Stimulated activated CD4-positive, alpha-beta T cell treated with anti-CD3 and anti-CD28 coated beads, Interleukin-15, amount 100 ng/mL, for 1 hour (primary cell): ENCODE measurements at places on chromosomes 2 and 18.

DNA sequence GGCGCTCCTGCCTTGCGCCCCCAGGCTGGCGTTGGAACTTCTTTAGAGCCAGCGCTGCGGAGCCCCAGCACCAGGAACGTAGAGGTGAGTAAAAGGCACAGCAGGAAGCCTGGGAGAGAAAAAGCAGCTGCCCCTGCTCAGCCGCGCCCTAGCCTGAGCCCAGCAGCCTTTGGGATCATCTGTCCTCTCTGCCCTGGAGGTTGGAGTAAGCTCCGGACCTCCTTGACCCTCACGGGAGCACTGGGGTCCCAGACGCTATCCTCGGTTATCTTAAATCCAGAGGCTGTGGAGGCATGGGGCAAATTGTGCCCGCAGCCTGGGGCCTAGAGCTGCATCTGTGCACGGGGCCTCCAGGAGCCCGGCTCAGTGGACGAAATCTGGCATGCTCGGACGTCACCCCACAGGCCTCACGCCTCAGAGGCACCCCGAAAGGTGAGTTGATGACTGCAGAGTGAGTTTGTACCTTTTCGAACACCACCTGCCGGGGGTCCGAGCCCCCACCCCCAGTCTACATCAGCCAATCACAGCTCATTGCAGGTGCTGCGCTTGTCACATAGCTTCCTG, 1.6 kb upstream of the SLC66A2 start:
- no peak for DNase-seq

DNA sequence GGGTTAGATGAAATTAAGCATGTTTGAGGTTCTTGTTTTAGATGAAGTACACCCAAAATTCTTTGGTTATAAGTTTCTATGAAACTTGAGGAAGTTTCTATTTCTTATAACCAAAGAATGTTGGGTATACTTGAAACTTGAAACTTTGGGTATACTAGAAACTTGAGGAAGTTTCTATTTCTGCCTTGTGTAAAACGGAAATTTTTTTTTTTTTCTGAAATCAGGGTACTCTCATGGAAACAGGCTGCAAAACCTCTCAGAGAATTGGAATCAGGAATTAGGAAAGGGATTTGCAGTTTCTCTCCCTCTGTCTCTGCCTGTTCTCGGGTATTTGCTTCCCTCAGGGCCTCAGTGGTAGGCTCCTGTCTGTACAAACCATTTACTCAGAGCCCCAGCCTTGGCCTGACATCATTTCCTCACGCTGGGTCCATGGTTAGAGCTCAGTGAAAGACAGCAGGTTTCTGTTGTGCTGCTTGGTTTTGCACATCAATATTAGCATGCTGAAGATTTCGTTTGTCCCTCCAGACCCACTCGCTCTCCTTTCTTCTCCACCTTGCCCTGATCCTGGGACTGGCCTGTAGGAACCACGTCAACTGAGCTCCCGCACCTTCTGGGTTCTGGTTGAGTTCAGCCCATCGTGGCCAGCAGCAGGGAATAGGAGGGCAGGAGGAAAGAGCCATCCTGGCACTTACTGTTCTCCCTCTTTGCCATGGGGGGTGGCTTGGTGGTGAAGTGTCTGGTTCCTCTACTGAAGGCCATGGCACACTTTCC, 106.4 kb downstream of the POLR1A start:
- no peak for DNase-seq

DNA sequence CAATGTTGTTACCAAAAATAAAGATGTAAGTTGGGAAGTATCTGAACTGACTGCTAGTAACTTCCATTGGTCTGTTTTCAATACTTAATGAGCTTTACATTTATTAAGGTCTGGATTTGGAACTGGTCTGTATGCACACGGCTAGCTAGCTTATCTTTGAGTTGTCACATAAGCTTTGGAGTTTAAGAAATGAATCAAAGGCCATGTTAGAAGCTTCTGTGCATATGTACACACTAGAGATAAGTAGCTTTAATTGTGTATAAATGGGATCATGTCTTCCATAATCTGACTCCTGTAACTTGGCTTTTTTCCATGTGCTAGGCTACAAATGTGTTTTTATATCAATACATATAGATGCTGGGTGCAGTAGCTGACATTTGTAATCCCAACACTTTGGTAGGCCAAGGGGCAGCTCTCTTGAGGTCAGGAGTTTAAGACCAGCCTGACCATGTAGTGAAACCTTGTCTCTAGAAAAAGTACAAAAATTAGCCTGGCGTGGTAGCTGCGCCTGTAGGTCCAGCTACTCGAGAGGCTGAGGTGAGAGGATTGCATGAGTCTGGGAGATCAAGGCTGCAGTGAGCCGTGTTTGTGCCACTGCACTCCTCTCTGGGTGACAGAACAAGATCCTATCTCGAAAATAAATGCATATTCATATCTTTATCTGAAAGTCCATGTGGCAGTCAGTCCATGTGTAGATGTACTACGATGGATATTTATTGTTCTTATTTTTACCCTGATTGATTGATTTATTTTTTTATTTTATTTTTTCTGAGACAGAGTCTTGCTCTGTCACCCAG, 27.2 kb downstream of the ATIC start:
- no peak for DNase-seq

DNA sequence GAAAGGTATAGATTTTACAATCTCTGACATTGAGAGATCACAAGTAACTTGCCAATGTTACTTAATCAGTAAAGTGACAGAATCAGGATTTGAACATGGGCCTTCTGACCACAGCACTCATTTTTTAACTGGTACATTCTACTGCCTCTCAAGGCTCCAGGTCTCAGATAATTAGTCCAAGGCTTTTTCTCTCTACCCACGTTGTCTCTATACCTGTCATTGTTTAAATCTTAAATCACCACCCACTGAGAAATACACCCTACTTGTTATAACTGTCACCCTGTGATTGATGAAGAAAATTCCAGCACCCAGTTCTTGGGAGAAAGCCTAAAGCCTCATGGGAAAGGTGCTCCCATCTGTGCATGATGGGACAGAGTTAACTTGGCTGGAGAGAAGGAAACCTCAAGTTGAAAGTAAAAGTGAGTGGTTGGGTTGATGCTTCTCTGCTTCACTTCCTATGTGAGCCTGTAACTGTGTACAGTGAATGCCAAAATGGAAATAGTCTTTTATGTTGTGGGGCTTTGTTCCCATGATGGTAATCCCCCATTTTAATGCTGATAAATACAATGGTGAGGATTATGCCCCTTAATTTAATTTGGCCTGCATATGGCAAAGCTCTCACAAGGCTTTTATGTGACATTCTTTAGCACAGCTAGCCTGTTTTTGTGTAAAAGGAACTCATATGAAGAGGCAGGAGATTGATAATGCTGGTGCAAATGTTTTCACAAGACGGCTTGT, 190.1 kb upstream of the SP5 start:
- DNase-seq, result no peak

GRCh38 chr2:204274991-204275390, 270.3 kb upstream of the PARD3B start:
- no peak for DNase-seq

DNA sequence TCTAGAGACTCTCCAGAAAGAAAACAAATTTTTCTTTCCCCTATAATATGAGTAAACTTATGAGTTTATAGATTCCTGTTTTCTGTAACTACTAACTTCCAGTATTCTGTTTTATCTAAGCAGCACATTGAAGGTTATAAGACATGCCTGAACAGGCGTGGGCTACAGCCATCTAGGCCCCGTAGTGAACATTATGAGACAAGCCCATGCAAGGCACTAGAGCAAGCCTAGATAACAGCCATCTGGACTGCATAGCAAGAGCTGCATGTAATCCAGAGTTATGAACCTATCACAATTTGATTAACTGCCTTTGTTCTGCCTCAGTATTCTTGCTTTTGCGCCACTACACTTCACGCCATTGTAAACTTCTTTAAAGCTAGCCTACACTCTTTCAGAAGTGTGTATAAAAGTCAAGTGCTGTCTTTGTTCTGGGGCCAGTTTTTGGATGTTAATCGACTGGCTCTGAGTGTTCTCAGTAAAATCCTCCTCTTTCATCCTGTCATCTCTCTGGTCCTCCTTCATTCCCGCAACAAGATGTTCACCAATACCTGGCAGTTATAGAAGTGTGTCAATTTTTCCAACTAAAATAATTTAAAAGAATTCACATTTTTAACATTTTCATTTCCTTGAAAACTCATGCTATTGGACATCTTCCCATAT, 3.0 kb upstream of the SULT1C3 start:
- no peak for DNase-seq

DNA sequence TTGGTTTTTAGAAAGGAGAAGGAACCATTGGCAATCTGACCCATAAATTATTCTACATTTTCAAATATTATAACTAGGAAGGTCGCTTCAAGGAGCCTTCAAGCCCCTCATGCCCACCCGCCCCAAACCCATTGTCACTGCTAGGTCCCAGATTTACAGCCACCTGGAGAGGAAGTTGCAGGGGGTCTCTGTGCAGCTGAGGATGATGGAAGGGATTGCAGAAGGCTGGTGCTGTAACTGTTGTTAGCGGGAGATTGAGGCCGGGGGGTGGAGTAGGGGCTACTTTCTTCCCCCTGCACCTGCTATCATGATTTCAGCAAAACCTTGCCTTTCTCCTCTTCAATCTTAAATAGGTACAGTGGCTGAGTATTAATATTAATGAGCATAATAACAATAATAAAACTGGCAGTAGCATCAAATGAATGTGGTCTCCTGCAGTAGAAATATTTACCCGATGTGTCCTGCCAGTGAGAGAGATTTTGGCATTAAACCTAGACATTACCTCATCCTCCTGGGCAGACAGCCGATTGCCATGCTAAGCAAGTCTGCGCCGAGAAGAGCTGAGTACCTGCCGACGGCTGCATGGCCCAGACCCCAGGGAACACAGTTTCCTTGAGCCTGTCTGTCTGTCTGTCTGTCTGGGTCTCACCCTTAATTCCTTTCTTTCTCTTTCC, 225.4 kb downstream of the FAM210A start:
- DNase-seq, result no peak

DNA sequence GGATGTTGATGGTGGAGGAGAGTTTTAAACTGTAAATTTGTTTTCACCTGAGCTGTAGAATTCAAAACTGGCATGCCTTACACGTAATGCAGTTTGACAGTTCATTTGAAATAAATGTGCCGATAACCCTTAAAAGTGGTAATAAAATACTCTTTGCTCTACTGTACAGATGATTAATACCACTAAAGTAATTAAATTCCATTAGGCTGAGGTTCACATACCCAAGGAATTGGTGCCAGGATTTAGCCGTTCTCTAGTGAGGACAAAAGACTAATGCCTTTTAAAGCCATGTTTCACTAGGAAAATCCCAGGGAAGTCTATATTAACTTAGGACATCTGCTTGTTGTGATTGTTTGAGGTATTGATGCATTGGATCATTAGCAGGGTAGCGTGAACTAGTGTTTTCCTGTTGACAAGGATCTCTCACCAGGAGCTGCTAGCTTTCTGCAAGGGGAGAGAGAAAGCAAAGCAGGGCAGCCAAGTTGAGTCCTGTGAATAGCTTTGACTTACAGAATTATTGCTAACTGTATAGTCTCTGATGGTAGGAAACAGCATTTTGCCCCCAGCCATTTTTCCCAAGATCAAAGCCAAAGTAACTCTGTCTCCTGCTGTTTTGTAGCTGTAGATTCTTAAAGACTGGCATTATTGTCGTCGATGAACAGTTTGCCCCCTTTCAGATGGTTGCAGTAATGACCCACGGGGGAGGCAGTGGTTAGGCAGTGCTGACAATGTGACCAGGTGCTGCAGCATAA, 280.9 kb upstream of the FANCL start:
- DNase-seq, result no peak

DNA sequence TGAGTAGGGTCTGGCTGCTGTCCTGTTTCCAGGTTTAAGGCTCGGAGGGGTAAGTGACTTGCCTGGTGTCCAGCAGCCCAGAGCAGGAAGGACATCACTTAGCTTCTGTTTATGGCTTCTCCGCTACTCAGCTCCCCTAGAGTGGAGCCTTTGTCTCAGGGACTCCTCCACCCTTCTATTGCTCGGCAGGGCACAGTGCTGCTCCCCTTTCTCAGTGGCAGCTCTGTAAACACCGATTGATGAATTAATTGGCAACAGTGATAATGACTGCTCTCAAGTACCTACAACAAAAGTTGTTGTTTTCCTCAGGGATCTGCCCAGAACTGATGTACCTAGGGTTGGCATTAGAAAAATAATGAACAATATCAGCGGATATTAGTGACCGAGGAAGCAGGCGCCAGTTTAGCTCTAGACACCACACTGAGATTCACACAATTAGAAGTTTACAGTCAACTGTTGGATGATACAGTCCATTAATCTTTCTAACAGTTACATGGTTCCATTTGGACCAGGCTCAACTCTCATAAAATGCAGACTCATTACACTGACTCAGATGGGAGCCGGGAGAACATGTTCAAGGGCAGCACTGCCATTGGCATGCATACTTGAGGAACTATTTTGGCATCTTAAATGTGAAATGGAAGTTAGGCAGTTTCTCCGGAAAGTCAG, 265.7 kb downstream of the MTX2 start:
- no peak for DNase-seq

DNA sequence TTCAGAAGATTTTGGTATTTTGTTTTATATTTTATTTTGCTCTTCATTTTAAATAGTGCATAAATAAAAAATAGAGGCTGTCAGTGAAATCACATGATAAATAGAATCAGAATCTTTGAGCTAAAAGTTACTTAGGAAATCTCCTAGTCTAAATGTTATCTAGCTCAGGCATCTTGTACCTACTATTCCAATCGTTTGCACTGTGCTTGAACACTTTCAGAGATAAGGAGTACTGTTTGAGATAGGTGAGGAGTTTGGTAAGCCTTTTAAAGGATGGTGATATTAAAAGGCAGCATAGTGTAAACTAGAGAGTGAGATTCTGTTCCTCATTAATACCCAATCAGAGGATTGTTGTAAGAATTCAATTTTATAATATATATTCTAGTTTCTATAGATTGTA, 157.2 kb upstream of the MYO3B start:
- DNase-seq, result no peak

- no peak for DNase-seq
These were observed 6.0 kb downstream of the KRCC1 start for GRCh38 chr2:88049622-88050021.
